ENCODE measurements at places on chromosomes 2 and 18. TPM values are rescaled to one million over a fixed set of nuclear protein-coding genes. Genes with fewer than 3 reads are reported as not detected.

GPR45 gene
- total RNA-seq, result not detected

SLC9A4 gene
- total RNA-seq, result not detected

SERPINB4 gene
- total RNA-seq, result not detected

SRD5A2 gene
- not detected for total RNA-seq

RUFY4 gene
- total RNA-seq, result 1.6 TPM

CACNB4 gene
- total RNA-seq, result 0.26 TPM

ELOA2 gene
- not detected for total RNA-seq

RAB6C gene
- not detected for total RNA-seq

GRB14 gene
- total RNA-seq, result not detected

PNO1 gene
- total RNA-seq, result 15.7 TPM

UGT1A6 gene
- total RNA-seq, result not detected

GAREM2 gene
- 5.7 TPM for total RNA-seq

ATAD2B gene
- 10.9 TPM for total RNA-seq

GRHL1 gene
- total RNA-seq, result 0.27 TPM

ATP8B1 gene
- not detected for total RNA-seq

PKDCC gene
- total RNA-seq, result not detected

CKAP2L gene
- 38.4 TPM for total RNA-seq

POMC gene
- total RNA-seq, result 8.3 TPM

C2orf92 gene
- total RNA-seq, result 7.4 TPM

ATP6V1C2 gene
- not detected for total RNA-seq

NFATC1 gene
- 96.0 TPM for total RNA-seq

Measured in activated CD4-positive, alpha-beta T cell treated with anti-CD3 and anti-CD28 coated beads for 36 hours (primary cell).